Keratinocyte (primary cell): ENCODE measurements at places on chromosomes 5 and 9.

DNA sequence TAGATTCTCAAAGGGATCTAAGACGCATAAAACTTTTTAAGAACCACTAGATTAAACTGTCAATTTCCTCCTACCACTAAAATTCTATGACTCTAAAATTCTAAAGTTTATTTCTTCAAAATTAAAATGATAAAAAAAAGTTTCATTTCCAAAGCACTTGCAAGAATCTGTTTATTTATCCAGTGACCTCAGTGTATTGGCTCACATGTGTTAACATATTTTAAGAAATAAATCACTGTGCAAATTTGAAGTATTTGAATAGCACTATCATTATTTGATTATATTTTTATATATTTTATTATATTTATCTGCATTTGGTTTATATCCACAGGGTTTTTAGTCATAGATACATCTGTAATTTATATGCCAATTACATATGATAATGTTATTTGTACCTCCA, 62.2 kb upstream of the SLC12A2 start:
- DNase-seq = no peak

DNA sequence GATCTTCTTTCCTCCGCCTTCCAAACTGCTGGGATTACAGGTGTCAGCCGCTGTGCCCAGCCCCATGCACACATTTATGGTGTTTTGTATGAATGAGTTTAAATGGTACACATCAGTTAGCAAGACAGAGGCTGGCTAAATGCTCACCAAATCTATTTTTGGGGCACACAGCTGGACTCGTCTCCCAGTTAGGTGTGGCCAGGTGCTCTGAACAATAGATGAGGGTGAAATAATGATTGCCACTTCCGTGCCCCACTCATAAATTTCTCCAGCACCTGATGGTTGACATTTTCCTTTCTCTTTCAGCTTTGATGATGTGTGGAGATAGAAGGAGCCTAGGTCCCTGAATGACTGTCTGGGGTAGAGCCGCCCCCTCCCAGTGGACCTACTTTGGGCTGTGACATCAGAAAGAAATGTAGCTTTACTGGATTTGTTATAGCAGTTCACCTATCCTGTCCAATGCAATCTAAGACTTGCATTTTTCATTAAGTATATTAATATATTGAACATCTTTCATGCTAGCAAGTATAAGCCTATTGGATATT, 8.6 kb upstream of the RAPGEF1 start:
- no peak for DNase-seq

GRCh38 chr9:89661391-89661949, 56.7 kb downstream of the GADD45G start:
- DNase-seq = no peak

- no peak for DNase-seq
Observed at GRCh38 chr5:78547731-78548615, 100.6 kb downstream of the LHFPL2 start.

DNA sequence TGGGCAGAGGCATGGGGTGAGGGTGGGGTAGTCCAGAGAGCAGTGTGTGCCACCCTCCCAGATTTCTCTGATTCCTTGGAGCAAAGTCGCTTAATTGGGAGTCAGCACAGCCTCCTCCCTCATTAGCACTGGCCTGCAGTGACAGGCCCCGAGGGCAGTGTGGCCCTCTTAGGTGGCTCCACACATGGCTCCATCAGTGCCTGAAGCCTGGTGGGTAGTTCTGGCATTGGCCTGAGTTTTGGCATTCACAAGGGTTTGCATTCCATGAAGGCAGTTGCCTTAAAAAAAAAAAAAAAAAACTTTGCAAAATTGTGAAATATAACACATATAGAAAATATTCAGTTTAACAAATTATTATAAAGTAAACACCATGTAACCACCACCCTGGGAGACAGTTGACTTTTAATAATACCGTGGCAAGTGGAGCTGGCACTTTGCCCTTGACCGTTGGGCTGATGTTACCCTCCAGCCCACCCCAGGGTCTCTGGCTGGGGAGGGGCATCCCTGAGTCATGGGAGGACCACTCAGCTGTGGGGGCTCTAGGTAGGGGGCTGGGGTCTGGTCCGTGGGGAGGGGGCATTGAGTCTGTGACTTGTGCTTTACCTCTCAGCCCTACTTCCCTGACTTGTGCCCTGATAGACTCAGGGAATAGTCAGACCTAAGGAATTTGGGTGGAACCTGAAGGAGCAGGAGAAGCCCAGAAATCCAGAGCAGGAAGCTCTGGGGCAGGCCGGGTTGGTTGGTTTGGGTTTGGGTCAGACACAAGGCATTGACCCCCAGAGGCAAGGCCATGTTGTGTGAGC, 51.3 kb upstream of the PITX1 start:
- no peak for DNase-seq

- no peak for DNase-seq
Observed at GRCh38 chr9:97808972-97809371, 44.1 kb upstream of the FOXE1 start.

DNA sequence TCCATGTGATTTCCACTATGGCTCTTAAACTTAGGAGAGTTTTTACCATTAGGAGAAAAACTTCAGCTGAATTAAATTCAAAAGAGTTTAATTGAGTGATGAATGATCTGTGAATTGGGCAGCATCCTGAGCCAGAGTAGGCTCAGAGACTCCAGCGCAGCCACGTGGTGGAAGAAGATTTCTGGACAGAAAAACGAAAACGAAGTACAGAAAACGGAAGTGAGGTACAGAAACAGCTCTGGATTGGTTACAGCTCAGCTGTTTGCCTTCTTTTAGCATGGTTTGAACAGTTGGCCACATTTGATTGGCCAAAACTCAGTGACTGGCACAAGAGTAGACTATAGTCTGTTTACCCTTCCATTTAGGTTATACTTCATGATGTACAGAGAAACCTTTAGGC, 69.2 kb upstream of the PLPP1 start:
- no peak for DNase-seq

DNA sequence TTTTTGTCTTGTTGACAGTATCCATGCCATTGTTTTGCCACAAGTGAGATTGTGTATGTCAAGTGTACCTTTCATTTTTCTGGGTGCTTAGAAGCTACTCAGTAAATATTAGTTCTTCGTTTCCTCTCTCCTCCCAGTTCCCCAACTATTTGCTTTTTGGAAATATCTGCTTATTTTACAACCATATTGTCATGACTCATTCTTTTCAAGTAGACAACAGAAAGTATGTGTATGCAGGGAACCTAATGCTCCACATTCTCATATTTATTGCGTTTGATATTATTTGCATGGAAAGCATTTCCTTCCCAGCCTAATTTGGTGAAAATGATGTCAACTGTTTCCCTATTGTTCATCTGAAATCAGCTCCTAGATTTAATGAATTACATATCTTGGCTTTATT, 483.7 kb upstream of the RIOK2 start:
- DNase-seq = no peak

GRCh38 chr9:136257381-136258298, 12.0 kb upstream of the QSOX2 start:
- no peak for DNase-seq

- DNase-seq = no peak
Observed at GRCh38 chr9:99181206-99181605, 40.5 kb downstream of the ALG2 start.

- DNase-seq = no peak
Observed at GRCh38 chr9:124501771-124502320, 5.4 kb downstream of the NR5A1 start.

DNA sequence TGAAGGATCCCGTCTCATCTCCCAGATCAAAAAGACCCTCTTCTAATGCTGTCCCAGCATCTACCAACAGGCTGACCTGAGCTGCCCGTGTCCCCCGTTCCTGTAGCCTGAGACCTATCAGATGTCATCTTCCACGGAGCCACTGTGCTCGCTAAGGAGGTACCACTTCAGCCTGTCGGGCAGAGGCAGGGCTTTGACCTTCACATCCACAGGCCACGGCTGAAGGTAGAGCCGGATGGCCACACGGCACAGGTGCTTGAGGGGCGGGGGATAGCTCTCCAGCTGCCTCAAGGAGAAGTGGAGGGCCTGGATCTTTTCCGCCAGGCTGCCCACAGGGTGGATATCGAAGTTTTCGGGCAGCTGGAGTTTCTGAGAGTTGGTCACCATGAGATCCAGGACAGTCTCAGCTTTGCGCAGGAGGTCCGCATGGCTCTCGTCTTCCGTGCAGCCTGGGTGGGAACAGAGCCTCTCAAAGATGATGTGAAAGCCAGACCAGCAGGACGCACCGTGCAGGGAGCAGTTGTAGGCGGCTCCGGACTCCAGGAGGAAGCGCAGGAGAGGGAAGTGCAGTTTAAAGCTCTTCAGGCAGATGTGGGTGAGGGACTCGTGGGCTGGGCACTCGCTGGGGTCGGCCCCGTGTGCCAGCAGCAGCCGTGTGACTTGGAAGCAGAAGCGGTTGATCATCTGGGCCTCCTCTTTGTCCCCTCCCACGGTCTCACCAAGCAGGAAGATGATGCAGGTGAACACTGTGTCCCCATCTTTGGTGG, 4.1 kb downstream of the ASB6 start:
- DNase-seq = no peak

DNA sequence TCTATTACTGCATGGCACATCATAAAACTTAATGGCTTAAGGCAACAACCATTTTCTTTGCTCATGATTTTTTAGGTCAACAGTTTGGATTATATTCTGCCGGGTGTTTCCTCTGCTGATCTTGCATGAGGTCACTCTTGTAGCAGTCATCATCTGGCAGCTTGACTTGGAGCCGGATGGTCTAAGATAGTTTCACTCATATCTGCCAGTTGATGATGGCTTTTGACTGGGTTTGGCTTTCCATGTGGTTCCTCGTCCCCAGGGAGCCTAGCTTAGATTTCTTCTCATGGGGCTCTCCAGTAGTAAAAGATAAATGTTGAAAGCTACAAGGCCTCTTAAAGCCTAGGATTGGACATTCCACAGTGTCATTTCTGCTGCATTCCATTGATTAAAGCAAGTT, 27.4 kb downstream of the LNPEP start:
- DNase-seq = peak; percentile 15

DNA sequence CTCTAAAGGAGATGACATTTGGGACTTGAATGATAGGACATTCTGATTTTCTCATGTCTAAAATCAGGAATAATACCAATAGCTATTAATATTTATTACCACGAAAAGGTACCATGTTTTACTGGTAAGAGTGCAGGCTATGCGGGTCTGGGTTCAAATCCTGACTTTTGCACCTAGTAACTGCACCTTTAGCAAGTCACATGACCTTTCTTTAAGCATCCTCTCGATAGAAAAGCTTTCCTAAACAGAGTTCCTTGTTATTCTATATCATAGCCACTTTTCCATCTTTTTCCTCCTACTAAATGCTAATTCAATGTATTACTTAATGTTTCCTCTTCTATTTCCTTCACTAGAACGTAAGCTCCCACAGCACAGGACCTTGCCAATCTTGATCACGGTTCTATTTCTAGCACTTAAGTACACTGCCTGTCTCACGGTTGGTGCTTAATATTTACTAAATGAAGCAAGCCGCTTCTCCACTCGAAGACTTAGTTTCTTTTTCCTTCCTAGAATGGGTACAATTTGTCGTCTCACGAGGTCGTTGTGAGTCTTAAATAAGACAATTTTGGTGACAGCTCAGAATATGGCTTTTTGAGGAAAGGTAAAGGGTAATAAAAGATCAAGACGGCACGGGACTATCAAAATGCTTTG, 816 bp downstream of the RBM18 start:
- no peak for DNase-seq

DNA sequence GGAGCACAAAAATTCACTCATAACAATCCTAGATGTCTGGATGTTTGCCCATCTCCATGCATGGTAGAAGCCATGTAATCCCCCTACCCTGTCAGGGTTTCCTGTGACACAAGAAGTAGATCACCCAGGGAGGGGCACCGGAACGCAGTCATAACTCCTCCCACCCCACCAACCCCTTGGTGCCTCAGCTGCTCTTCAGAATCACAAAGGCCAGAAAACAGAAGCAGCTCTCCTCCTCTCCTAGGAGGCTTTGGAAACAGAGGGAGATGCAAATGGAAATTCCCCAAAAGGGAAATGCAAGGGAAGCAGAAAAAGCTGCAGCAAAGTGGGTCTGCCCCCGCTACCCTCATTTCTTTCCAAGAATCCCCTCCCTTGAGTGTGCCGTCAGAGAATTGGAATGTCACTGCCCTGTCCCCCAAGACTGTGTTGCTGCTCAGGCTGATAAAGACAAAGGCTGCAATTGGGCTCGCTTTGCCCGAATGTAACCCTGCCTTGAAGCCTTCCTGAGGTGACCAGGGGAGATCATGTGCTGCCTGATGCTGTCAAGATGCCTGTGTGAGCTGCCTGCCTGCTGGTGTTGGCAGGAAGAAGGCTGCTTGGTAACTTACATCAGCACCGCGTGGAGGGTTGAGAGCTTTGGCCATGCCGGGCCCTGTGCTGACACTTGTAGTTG, 65.5 kb upstream of the ABCA1 start:
- no peak for DNase-seq

DNA sequence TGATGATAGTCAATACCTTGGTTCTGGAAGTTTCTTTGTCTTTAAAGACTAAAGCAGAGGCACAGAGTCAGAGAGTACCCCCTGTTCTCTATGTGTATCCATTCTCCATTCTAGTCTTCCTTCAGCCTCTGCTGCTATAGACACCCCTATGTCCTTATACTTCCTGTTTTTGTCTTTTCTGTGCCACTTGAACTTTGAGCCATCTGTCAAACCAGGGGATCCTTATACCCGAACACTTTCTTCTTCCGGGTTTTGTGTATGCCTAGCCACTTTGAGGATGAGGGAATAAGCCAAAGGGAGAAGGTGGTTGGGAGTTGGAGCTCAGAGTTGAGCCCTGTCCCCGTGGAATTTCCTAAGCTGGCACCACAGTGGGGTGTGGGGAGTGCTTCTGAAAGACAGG, 61.1 kb upstream of the IL6ST start:
- no peak for DNase-seq

GRCh38 chr9:99000476-99001395, 57.0 kb downstream of the COL15A1 start:
- peak; percentile 28 for DNase-seq

DNA sequence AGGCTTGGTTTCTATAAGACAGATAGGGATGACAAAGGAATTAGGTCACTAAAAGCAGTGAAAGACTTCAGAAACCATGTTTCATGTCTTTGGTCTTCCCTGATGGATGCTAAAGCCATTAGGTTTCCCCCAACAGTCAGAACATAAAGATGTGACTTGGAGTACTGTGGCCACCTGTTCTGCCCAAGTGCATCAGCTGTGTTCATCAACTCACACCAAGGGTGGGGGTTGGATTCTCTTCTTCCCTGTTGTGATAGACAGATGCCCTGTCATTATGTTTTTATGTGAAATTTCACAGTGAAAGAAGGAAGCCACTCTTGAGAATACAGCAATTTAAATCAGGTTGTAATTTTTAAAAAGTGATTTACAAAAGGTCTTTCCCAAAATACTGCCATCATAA, 196.8 kb downstream of the SH3GL2 start:
- no peak for DNase-seq

- DNase-seq = no peak
Observed at GRCh38 chr9:124437086-124437485, 13.2 kb upstream of the ADGRD2 start.

DNA sequence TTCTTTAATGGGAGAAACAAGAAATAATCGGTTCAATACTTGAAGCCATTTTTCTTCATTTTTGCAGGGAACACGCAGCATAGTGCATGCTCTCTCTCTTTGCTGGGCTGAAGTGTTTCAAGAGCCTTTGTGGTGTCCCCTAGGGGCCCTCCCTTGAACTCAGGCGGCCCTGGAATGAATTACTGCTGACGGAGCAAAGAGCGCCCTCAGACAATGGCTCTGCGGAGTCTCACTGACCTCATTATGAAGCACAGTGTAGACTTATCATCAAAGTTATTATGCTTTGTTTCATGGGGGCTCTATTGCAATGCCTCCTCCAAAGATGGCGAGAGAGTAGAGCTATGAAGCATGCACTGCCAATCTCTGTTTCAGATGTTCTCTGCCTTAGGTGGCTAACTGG, 64.8 kb upstream of the ADCY2 start:
- DNase-seq = no peak
